GM12891 (cell line): ENCODE measurements at places on chromosomes 1 and 21.

DNA sequence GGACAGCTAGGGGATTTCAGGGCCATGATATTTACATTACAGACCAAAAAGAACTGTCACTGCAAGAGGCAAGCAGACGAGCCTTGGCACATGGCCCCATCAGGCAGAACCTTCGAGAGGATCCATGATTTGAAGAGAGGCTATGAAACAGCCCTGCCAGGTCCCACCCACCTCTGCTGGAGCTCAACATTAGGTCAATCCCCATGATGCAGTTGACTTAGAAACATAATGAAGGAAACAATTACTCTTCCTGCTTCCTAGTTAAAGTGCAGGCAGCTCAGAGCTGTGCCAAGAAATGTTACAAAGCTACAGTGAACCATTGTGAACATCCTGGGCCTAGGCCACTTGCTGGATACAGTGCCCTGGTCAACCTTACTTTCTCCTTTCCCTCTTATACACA lies 41.7 kb upstream of the PTCH2 start:
- no peak for DNase-seq

- DNase-seq = no peak
These were observed 428.2 kb downstream of the MRPL39 start for GRCh38 chr21:25179116-25179515.

- DNase-seq = no peak
These were observed 36.0 kb upstream of the TTC4 start for GRCh38 chr1:54679706-54680105.

- DNase-seq = no peak
These were observed 37.9 kb upstream of the EDEM3 start for GRCh38 chr1:184792450-184792969.

DNA sequence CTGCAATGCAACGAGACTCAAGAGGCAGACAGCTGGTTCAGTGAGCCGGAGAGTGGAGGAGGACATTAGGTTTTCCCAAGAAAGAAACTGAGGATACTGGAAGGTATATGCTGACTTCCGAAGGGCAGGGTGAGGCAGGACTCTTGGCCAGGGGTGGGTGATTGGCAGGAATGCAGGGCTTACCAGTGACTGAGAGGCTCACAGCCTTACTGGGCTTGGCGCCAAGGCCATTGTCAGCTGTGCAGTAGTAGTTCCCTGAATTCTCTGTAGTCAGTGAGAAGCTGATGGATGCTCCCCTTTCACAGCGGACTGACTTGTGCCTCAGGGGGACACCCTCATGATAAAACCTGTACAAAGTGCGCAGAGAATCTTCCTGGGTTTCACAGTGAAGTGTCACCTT lies 9.6 kb downstream of the FCRL5 start:
- no peak for DNase-seq

DNA sequence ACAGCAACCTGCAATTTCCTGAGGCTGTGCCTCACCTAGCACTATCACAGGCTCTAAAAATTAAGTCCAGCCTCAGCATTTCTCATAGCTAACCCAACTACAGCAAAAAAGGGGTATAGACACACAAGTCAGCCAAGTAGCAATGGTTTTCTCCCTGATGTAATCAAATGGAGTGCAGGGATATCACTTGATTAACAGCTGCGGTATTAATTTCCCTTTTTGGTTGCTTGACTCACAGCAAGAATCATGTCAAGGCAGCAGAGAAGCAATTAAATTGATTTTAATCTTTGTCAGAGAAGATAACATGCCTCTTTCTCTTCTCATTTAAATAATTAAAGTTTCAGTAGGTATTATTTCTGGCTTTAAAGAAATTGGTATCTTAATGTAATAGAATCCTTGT lies 278.9 kb downstream of the RWDD3 start:
- no peak for DNase-seq

DNA sequence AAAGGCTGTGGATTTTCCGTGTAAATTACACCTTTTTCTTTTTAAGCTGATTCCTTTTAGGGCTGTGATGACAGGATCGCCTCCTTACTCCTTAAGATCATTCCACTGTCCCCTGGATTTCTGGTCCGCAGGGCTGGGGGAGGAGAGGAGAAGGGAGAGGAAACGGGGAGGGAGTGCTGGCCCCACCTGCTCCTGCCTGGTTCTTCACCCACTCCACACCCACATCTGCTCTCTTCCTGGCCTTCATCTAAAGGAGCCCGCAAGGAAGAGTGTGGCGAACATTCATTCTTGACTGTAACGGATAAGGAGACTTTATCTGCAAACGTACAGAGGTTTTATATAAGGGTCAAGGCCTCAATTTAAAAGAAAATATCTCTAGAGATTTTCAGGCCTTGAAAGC lies 242.0 kb downstream of the RHOU start:
- no peak for DNase-seq

DNA sequence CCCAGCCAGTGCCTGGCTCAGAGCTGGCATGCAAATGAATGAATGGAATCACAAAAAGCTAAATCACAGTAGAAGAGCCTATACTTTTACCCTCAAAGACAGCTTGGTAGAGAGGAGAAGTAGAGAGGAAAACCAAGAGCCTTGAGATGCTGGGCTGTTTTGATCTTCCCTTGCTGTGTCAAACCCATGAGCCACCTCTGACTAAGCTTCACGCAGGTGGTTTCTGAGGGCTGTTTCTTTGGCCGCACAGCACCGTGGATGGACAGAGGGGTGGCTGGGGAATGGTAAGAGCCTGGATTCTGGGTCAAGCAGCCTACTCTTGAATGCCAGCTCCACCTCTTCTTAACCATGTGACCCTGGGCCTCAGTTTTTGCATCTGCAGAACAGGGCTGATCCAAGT lies 18.6 kb downstream of the ABCG1 start:
- no peak for DNase-seq

GRCh38 chr1:35876988-35877387 lies 6.0 kb upstream of the AGO1 start:
- DNase-seq = no peak

DNA sequence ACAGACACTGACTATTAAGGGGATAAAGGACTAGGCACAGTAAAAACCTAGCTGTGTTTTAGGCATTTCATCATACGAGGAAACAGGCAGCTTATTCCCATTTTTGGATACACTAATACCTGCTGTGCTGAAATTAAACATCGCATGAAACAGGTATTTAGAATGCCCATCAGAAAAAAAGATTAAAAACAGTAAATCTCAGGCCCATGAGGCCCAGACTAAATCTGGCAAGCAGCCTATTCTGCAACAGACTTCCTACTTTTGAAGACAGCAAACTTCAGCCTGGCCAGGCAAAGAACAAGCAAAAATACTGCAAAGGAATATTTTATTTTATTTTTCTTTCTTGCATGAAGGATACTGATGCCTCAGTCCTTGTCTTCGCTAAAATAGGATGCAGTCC lies 240.2 kb downstream of the LMO4 start:
- DNase-seq = no peak

DNA sequence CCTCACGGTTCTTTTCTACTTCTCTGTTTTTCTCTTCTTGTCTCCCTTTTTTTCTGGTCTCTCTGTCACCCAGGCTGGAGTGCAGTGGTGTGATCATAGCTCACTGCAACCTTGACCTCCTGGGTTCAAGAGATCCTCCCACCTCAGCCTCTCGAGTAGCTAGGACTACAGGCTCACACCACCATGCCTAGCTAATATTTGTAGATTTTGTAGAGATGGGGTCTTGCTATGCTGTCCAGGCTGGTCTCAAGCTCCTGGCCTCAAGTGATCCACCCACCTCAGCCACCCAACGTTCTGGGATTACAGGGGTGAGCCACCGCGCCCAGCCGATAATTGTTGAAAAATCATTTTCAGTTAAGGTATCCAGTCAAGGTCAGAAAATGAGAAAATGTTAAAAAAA lies 25.9 kb upstream of the LGALS8 start:
- no peak for DNase-seq

DNA sequence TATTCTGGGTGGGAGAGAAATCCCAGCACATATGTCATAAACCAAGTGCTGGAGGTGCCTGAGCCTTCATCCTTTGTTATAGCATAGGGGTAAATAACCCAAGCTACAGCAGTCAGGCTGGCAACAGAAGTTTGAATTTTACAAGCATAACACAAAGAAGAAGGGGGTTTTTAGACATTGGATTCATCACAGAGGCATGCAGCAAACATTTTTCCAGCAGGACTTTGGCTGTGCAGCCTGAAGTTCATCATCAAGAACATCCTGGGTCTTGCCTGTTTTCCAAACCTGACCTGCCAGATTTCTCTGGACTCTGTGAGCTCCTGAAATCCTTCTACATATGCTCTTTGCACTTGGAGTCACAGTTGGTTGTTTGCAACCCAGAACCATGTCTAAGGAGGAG lies 16.2 kb downstream of the PTGER3 start:
- no peak for DNase-seq

DNA sequence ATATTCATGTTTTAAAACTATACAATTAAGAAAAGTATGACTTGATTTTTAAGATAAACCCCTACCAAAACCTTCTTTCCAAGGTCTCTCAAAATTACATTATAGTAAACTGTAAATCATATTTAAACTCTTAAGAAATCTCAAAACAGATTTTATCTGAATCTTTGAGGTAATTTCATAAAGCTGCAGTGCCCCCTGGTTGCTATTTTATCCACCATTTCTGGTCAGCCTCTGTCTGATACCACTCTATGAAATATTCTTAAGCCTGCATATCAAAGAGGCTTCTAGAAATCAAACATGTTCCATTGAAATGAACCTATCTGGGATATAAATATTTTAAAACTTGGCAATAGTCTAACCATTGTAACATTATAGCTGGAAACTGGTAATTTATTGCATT lies 317.3 kb downstream of the COL11A1 start:
- no peak for DNase-seq
